ENCODE measurements at places on chromosomes 2 and 18. TPM values are rescaled to one million over a fixed set of nuclear protein-coding genes. Genes with fewer than 3 reads are reported as not detected.

GRCh38 chr2:109523536-109524361 lies 90.0 kb downstream of the SEPTIN10 start:
- DNase-seq: no peak

- no peak for DNase-seq
Observed at GRCh38 chr18:75185460-75185859, 23.5 kb downstream of the PTGR3 start.

DNA sequence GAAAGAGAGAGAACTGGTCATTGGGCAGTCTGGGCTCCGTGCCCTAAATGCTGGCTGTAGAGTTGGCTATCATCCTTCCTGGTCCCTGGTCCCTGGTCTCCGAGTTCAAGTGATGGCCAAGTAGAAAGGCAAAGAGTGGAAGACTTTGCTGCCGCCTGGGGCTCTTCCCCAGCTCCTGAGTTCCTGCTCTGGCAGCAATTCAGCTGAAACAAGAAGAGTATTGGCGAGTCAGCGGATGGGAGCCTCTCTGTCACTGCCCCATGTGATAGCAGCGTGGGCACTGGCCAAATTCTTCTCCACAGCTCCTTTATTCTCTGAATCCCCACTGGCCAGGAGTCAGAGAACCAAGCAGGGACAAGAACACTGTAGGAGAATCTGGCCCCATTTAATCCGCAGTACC lies 351.0 kb upstream of the POU3F3 start:
- DNase-seq: no peak

- DNase-seq: no peak
Observed at GRCh38 chr2:12036640-12036983, 290.2 kb downstream of the LPIN1 start.

DNA sequence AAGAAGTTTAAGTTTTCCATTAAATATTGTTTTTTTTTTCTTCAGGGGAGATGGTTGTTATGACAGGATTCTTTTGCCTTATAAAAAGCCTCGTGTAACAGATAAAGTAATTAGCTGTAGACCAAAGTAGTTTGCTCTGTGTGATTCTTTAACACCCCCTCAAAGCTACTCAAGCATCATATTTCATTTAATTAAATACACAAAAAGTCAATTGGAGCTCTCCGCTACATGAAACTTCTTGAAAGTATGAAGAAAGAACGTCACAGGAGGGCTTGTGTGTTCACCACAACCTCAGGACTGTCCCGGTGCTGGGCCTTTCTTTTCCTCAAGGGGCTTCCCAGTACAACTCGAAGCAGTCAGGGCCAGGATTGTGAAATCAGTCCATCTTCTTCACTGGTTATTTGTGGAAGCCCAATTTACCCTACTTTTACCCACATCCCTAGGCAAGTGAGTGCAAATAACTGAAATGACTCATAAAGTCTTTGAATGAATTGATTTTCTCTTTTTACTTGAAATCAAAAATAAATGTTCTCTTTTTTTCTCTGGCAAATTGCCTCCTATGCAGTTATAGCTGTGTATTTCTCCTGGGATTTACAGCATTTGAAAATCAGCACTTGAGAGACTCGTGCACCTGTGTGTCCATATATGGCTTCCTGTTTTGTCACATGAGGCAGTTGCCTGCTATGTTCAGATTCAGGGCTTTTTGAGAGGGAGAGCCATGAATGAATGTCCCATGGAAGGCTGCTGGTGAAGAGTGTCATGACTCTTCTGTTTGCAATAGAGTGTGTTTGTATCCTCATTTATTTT lies 48.6 kb downstream of the LINC00305 start:
- DNase-seq: peak; percentile 58

- no peak for DNase-seq
Observed at GRCh38 chr2:182228741-182229140, 198.1 kb downstream of the PDE1A start.

DNA sequence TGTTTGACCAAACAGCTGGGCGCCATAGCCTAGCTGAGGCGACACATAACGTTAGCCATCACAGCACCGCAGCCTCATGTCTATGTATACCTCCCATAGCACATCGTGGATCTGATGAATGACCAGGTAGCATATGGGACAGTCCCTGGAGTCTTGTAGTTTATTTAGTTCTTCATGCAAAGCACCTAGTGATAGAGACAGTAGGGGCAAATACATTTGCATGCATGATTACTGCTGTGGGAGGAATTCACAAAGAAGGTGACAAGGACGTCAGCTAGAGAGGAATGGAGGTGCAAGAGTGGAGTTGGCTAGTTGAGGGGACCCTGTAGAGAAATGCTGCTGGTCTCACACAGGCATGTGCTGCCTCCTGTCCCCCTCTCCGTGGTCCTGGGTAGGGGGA lies 478.9 kb upstream of the HS6ST1 start:
- no peak for DNase-seq

GRCh38 chr18:8787794-8788193 lies 82.4 kb downstream of the MTCL1 start:
- no peak for DNase-seq

SP5 gene
- 0.56 TPM for polyA plus RNA-seq

GPC1 gene
- 32.0 TPM for polyA plus RNA-seq

GRCh38 chr2:129087133-129087813 lies 768.6 kb upstream of the HS6ST1 start:
- DNase-seq: no peak

DNA sequence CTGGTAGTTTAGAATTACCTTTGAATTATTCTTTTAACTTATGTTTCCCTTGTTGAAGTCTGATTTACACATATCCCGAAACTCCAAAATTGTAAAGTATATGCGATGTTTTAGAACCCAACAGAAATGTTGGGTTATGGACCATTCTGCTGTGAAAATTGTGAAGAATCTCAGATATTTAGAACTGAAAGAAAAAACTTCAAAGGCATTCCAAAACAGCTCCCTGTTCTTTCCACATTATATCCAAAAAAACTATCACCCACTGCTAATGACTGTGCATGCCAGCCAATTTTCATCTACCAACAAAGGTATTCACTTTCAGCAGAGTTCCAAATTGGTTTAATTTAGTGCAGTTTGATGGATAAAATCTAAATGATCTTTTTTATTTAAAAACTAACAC lies 21.5 kb upstream of the PDE1A start:
- no peak for DNase-seq

RAB6C gene
- 0.04 TPM for polyA plus RNA-seq

All from renal pelvis (tissue), 12 donors.